ENCODE measurements at places on chromosomes 4 and X.
A peak's percentile ranks its signal among the peaks of the same experiment; 100 is the strongest.

- no peak overlapping the region for H3K27ac ChIP-seq
- H3K36me3 ChIP-seq: no peaks in the 10 kb centered on the region
- no peaks in the 10 kb centered on the region for H3K27me3 ChIP-seq
- H3K4me3 ChIP-seq: no peak overlapping the region
These were observed 27.9 kb downstream of the PPARGC1A start for GRCh38 chr4:23861897-23862296.

DNA sequence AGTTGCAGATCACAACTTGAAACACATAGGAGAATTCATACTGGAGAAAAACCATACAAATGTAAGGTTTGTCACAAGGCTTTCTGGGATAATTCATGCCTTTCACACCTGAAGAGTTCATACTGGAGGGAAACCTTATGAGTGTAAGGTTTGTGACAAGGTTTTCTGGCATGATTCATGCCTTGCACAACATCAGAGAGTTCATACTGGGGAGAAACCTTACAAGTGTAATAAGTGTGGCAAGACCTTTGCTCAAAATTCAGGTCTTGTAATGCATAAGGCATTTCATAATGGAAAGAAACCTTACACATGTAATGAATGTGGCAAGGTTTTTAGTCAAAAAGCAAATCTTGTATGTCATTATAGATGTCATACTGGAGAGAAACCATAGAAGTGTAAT is 58.8 kb upstream of the ENPEP start:
- no peaks in the 10 kb centered on the region for H3K27me3 ChIP-seq
- no peak for DNase-seq
- no peak overlapping the region for H3K27ac ChIP-seq
- no peaks in the 10 kb centered on the region for H3K36me3 ChIP-seq

DNA sequence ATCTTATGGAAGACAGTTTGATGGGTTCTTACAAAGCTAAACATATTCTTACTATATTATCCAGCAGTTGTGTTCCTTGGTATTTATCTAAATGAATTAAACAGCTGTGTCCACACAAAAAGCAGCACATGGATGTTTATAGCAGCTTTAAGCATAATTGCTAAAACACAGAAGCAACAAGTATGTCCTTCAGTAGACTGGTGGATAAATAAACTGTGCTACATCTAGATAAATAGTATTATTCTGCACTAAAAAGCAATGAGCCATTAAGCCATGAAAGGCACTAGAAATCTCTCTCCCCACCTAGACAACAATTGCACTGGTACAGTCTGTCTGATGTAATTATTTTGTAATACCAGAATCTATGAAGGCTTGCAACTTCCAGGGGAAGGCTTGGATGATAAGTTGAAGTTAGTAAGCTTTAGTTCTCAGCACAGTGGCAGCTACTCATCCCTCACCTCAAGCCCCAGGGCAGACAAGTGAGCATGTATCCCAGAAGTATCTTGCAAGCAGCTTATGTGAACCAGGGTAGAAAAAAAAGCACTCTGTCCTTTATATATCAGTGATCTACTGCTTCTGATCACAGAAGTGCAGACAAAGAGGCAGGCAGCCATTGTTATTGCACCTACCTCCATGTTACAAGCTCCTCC is 36.9 kb downstream of the WDR17 start:
- H3K36me3 ChIP-seq: no peaks in the 10 kb centered on the region
- H3K4me3 ChIP-seq: no peak overlapping the region
- no peaks in the 10 kb centered on the region for H3K4me1 ChIP-seq
- no peak for DNase-seq
- H3K27me3 ChIP-seq: no peaks in the 10 kb centered on the region
- no peak overlapping the region for H3K27ac ChIP-seq

- no peaks in the 10 kb centered on the region for H3K27me3 ChIP-seq
- no peaks in the 10 kb centered on the region for H3K4me1 ChIP-seq
- no peak overlapping the region for H3K27ac ChIP-seq
- no peak overlapping the region for H3K4me3 ChIP-seq
- DNase-seq: no peak
These were observed 74.4 kb upstream of the DDX3X start for GRCh38 chrX:41259516-41259915.

- H3K4me3 ChIP-seq: no peak overlapping the region
- no peaks in the 10 kb centered on the region for H3K4me1 ChIP-seq
- H3K36me3 ChIP-seq: no peaks in the 10 kb centered on the region
- H3K27ac ChIP-seq: no peak overlapping the region
- H3K27me3 ChIP-seq: no peaks in the 10 kb centered on the region
These were observed 1034.5 kb upstream of the PABPC4L start for GRCh38 chr4:135236048-135236447.

DNA sequence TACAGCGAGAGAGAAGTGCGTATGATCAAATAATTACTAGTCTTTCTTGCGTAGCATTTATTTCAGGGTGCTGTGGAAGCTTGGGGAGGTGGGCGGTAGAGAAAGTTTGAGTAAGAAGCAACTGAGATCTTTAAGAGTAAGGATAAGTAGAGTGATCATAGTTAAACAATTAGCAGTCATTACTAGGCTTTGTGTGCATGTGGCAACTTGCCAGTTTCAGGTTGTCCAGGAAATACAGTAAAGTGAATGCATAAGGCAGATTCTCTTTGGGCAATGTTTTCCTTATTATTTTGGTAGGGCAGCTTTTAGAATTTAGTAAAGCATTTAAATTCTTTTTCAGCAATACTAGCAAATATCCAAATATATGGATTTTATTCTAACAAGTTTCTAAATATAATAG is 57.0 kb downstream of the HPGDS start:
- no peaks in the 10 kb centered on the region for H3K36me3 ChIP-seq
- H3K4me3 ChIP-seq: no peak overlapping the region
- H3K27ac ChIP-seq: no peak overlapping the region
- H3K27me3 ChIP-seq: no peaks in the 10 kb centered on the region
- no peak for DNase-seq

DNA sequence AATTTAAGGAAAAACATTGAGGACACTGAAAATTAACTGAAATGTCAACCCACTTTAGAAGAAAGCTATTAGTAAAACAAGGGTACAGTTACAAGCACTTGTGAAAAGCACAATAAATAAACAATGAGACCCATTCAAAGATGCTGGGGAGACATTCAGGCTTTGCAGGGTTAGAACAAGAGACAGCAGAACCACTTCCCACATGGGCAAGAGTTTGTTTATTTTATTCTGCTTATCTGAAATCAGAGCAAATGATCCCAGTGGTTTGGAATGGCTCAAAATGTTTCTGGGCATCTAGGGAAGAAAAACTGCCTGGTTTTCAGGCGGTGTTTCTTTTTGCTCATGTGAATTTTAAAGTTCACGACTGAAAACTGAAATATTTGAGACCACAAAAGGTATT is 42.4 kb downstream of the PPP3CA start:
- H3K36me3 ChIP-seq: no peaks in the 10 kb centered on the region
- no peak overlapping the region for H3K4me3 ChIP-seq
- H3K4me1 ChIP-seq: peaks cover 10% of the 10 kb centered on the region
- no peak for DNase-seq

GRCh38 chr4:145278341-145279121 is 98.1 kb upstream of the OTUD4 start:
- H3K27ac ChIP-seq: no peak overlapping the region
- no peak for DNase-seq
- no peaks in the 10 kb centered on the region for H3K36me3 ChIP-seq
- no peaks in the 10 kb centered on the region for H3K4me1 ChIP-seq
- H3K27me3 ChIP-seq: no peaks in the 10 kb centered on the region

DNA sequence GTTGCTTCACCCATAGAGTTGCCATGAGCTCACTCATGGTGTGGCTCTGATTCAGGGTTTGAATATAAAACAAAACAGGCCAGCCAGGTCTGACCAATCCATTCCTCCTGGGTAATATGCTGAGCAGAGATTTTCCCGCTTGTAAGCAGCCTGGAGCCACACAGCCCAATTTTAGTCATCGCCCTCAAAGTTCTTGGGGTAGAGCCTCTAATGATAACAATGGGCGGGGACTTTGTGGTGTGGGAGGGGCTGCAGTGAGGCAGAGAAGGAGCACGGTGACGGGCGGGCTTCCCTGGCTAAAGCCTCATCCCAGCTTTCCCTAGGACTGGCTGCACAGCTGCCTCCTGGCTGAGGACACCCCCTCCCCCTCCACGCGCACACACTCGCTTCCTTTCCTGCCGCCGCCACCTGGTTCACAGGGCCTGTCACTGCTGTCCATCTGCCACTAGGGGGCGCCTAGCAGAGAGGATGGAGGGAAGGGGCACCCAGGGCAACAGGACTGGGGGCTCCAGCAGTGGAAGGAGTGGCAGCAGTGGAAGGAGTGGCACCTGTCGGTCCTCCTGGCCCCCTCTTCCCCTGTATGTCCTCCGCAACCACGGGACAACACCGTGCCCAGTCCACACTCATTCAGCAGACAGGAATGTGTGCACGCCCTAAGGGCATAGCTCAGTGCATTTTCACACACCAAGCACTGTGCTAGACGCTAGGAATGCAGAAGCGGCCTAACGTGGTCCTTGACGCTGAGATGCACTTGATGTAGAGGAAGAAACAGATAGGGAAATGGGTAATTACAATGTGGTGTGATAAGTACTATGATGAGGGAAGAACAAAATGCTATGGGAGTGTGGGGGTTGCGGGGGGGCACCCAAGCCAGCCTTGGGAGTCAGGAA is 26.8 kb downstream of the PRPS1 start:
- peaks cover 7% of the 10 kb centered on the region for H3K4me1 ChIP-seq
- H3K4me3 ChIP-seq: no peak overlapping the region
- H3K27me3 ChIP-seq: no peaks in the 10 kb centered on the region
- H3K27ac ChIP-seq: peak overlapping the region; percentile 40

- H3K4me3 ChIP-seq: no peak overlapping the region
- DNase-seq: no peak
- no peaks in the 10 kb centered on the region for H3K36me3 ChIP-seq
- peak overlapping the region; percentile 62 for H3K27ac ChIP-seq
- H3K27me3 ChIP-seq: no peaks in the 10 kb centered on the region
These were observed 118.6 kb downstream of the PTTG2 start for GRCh38 chr4:38078590-38079421.

DNA sequence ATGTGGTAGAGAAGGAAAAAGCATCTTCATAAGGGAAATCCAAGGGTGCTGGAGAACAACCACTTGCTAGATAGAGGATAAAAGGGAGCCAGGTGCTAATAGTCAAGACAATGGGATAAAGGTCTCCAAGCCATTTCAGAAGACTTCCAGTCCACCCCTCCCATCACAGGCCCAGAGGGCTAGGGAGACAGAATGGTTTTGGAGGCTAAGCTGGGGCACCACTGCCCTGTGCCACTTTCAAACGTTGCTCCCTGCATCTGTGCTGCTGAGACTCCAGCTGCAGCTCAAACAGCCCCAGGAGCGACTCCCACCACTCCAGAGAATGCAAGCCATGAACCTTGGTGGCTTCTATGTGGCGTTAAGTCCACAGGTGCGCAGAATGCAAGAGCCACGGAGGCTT is 38.4 kb upstream of the HUWE1 start:
- no peak overlapping the region for H3K27ac ChIP-seq
- no peaks in the 10 kb centered on the region for H3K27me3 ChIP-seq
- H3K4me1 ChIP-seq: peaks cover 3% of the 10 kb centered on the region
- no peak overlapping the region for H3K4me3 ChIP-seq

DNA sequence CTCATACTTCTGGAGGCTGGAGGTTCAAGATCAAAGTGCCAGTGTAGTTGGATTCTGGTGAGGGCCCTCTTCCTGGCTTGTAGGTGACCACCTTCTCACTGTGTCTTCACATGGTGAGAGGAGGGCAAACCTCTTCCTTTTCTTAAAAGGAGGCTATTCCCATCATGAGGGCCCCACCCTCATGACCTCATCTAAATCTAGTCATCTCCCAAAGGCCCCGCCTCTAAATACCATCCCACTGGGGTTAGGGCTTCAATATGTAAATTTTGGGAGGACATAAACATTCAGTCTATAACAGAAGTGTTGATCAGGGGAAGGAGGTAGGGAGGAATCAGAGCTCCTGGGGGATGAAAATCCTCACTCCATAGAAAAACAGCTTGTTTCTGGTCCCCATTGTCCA is 60.8 kb upstream of the DIPK2B start:
- H3K36me3 ChIP-seq: no peaks in the 10 kb centered on the region
- H3K4me3 ChIP-seq: no peak overlapping the region
- H3K27me3 ChIP-seq: no peaks in the 10 kb centered on the region
- no peak overlapping the region for H3K27ac ChIP-seq

GRCh38 chr4:143353797-143354196 is 17.1 kb downstream of the GAB1 start:
- peak overlapping the region; percentile 81 for H3K27ac ChIP-seq
- H3K36me3 ChIP-seq: no peaks in the 10 kb centered on the region
- no peak overlapping the region for H3K4me3 ChIP-seq
- no peaks in the 10 kb centered on the region for H3K27me3 ChIP-seq
- no peak for DNase-seq
- H3K4me1 ChIP-seq: peaks cover 60% of the 10 kb centered on the region

GRCh38 chrX:11764602-11765067 is 6.6 kb downstream of the MSL3 start:
- no peak for DNase-seq
- no peak overlapping the region for H3K27ac ChIP-seq
- no peaks in the 10 kb centered on the region for H3K27me3 ChIP-seq
- H3K36me3 ChIP-seq: peaks cover 6% of the 10 kb centered on the region
- no peaks in the 10 kb centered on the region for H3K4me1 ChIP-seq

GRCh38 chrX:154016366-154017076 is 3.2 kb downstream of the IRAK1 start:
- H3K4me3 ChIP-seq: no peak overlapping the region
- no peak overlapping the region for H3K27ac ChIP-seq
- no peak for DNase-seq
- H3K27me3 ChIP-seq: no peaks in the 10 kb centered on the region

DNA sequence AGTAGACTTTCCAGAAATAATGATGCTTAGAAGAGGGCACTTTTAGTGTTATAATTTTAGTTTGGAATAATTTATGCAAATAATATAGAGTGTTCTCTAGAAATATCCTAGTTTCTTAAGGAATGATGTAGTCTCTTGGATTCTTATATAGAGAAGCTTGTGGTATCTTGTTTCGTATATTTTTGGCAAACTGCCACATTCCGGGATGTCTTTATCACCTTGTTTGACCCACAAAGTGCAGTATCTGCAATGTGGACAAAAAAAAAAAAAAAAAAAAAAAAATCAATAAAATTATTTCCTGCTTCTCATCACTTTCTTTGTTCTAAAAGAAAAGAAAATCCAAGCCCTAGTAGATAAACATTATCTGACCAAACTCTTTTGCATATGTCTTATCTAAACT is 1577.7 kb upstream of the TENM3 start:
- no peak overlapping the region for H3K4me3 ChIP-seq
- no peak for DNase-seq
- no peaks in the 10 kb centered on the region for H3K36me3 ChIP-seq
- no peaks in the 10 kb centered on the region for H3K27me3 ChIP-seq
- H3K4me1 ChIP-seq: no peaks in the 10 kb centered on the region

- H3K27me3 ChIP-seq: no peaks in the 10 kb centered on the region
- no peak overlapping the region for H3K4me3 ChIP-seq
- H3K36me3 ChIP-seq: no peaks in the 10 kb centered on the region
- DNase-seq: no peak
These were observed 223.1 kb upstream of the DMD start for GRCh38 chrX:33434256-33435092.

- H3K36me3 ChIP-seq: no peaks in the 10 kb centered on the region
- no peak overlapping the region for H3K27ac ChIP-seq
- no peaks in the 10 kb centered on the region for H3K4me1 ChIP-seq
- H3K27me3 ChIP-seq: no peaks in the 10 kb centered on the region
- no peak for DNase-seq
These were observed 90.5 kb downstream of the STOX2 start for GRCh38 chr4:183995570-183995969.

- H3K36me3 ChIP-seq: no peaks in the 10 kb centered on the region
- H3K4me1 ChIP-seq: no peaks in the 10 kb centered on the region
- H3K27ac ChIP-seq: no peak overlapping the region
- H3K4me3 ChIP-seq: no peak overlapping the region
- DNase-seq: no peak
- no peaks in the 10 kb centered on the region for H3K27me3 ChIP-seq
These were observed 18.6 kb downstream of the MAP3K15 start for GRCh38 chrX:19496711-19497110.

Data from esophagus squamous epithelium (tissue), 5 donors.